Occipital lobe (tissue), 3 donors: ENCODE measurements at places on chromosomes 1 and 21. TPM values are rescaled to one million over a fixed set of nuclear protein-coding genes. Genes with fewer than 3 reads are reported as not detected.

GRCh38 chr1:160575112-160575664, 4.1 kb downstream of the CD84 start:
- no peak for DNase-seq

DNA sequence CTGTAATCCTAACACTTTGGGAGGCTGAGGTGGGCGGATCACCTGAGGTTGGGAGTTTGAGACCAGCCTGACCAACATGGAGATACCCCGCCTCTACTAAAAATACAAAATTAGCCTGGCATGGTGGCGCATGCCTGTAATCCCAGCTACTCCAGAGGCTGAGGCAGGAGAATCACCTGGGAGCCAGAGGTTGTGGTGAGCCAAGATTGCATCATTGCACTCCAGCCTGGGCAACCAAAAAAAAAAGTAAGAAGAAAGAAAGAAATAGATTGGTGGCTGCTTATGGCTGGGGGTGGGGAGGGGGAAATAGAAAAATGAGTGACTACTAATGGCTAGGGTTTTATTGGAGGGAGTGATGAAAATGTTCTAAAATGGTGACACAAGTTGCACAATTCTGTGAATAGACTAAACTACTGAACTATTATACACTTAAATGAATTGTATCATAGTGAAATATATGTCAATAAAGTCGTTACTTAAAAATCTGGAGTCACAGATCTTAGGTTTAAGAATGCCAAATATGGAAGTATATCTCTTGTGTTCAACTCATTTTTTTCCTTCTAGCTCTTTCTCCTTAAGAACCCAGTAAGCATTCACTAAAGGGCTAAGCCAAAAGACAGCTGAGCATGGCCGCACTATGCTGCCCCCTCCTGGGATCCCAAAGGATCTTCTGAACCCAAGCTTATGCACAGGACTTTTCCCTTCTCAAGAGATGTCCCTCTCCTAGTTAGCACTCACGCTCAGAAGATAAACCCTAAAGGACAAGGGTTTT, 3.2 kb upstream of the NPL start:
- peak; percentile 39 for DNase-seq

The HSPB7 gene
- not detected for total RNA-seq

GRCh38 chr1:221174330-221174993, 295.2 kb downstream of the HLX start:
- DNase-seq: no peak

DNA sequence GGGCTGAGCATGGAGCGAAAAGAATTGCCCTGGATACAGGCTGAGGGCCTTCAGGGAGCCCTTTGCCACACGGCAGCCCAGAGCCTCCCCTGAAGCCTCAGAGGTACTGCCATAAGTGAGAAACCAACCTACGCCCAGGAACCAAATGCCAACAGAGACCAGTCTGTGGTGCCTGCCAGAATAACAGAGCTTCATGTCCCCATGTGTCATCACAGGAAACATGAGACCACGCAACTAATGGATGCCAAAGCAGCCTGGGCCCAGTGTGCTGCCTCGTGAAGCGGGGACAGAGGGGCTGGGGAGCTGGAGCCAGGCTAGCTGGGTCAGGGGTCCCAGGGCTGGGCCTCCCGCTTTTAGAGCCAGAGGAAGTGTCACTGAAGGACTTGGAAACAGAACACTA, 18.7 kb upstream of the STUM start:
- DNase-seq: no peak
